ENCODE measurements at places on chromosomes 13 and 19.
A peak's percentile ranks its signal among the peaks of the same experiment; 100 is the strongest.

- peak; percentile 49 for DNase-seq
Measured at GRCh38 chr13:64471916-64472315, 2758.2 kb downstream of the PCDH9 start.

GRCh38 chr19:56147307-56147706, 6.2 kb downstream of the ZNF444 start:
- no peak for DNase-seq

- no peak for DNase-seq
Measured at GRCh38 chr19:3849092-3849491, 19.7 kb downstream of the ZFR2 start.

DNA sequence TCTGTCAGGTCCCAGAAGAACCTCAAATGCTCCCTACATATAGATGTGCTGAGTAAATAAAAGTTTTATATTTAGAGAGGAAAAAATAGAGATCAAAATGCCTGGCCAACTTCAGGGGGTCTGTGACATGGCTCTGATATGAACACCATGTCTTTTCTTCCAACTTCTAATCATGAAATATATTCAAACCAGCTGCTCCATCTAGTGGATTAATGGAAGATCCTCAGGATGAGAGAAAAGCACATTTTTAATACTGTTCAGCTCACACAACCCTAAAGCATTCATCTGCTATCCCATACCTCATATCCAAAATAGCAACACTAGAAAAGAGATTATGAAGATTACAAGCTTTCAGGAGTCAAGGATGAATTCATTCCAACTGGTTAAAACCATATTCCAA, 56.0 kb upstream of the DOCK9 start:
- peak; percentile 59 for DNase-seq

DNA sequence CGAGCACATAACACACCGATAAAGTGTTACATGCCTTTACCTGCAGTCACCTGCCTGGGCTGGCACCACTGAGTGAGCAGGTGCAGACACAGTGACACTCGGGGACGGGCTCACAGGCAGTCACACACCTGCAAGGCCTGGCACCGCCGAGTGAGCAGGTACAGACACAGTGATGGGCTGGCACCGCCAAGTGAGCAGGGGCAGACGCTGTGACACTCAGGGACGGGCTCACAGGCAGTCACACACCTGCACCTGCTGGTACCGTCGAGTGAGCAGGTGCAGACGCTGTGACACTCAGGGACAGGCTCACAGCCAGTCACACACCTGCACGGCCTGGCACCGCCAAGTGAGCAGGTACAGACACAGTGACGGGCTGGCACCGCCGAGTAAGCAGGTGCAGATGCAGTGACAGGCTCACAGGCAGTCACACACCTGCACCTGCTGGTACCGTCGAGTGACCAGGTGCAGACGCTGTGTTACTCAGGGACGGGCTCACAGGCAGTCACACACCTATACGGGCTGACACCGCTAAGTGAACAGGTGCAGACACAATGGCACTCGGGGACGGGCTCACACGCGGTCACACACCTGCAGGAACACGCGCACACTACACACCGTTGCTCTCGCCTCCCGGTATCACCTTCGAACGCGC, 470 bp downstream of the ZNF835 start:
- no peak for DNase-seq

DNA sequence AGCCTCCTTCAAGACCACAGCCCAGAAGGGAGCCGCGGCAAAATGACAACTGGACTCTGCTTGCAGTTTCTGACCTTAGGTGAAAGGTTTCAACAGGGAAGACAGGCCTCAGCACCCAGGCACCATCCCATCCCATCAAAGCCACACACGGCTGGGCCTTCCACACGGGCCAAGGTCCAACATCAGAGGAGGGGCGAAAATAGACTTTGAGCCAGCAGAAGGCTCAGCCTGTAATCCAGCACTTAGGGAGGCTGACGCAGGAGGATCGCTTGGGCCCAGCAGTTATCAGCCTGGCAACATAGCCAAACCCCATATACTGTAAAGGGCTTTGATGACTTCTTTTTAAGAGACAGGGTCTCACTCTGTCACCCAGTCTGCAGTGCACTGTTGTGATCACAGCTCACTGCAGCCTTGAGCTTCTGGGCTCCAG, 26.8 kb upstream of the TINCR start:
- DNase-seq = no peak

GRCh38 chr13:41588899-41589298, 131.5 kb downstream of the RGCC start:
- DNase-seq = peak; percentile 53

DNA sequence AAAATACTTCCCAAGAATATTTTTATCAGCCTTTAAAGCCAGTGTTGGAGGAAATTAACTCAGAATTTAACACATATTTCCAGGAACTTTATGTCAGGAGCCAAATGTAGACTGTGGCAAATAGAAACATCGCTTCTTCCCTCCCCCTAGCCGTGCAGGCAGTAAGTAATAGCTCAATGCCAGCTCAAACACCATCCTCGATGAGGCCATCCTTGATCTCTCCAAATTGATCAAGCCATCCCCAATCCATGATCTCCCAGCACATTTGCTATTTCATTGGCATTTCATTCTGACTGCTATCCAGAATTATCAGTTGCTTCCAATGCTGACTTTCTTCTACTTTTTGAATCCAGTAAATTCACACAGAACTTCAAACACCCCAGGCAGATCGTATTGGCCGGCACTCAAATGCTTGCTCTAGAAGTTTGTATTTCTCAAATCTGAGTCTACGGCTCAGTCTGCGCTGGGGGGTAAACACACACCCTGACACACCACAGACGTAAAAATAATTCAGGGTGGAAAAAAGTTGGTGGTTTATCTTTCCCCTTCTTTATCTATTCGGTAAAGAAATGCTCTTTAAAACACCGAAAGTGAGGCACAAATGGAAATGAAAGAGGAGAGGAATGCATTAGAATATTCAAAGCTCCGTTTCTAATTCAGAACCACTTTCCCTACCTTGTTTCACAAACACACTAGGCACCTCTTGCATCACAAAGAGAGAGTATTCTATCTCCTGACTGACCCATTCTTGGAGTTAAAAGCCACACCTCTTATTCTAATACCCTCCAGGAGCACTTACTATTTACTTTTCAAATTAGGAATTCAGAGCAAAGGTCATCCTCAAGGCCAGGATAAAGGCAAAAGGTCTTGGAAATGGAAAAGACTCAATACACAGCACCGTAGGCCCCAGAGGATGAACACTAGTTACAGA, 991 bp downstream of the OBI1 start:
- DNase-seq = peak; percentile 16

GRCh38 chr19:48826606-48827020, 9.7 kb downstream of the HSD17B14 start:
- DNase-seq = no peak

- DNase-seq = no peak
Measured at GRCh38 chr13:98396071-98396710, 180.7 kb downstream of the STK24 start.

DNA sequence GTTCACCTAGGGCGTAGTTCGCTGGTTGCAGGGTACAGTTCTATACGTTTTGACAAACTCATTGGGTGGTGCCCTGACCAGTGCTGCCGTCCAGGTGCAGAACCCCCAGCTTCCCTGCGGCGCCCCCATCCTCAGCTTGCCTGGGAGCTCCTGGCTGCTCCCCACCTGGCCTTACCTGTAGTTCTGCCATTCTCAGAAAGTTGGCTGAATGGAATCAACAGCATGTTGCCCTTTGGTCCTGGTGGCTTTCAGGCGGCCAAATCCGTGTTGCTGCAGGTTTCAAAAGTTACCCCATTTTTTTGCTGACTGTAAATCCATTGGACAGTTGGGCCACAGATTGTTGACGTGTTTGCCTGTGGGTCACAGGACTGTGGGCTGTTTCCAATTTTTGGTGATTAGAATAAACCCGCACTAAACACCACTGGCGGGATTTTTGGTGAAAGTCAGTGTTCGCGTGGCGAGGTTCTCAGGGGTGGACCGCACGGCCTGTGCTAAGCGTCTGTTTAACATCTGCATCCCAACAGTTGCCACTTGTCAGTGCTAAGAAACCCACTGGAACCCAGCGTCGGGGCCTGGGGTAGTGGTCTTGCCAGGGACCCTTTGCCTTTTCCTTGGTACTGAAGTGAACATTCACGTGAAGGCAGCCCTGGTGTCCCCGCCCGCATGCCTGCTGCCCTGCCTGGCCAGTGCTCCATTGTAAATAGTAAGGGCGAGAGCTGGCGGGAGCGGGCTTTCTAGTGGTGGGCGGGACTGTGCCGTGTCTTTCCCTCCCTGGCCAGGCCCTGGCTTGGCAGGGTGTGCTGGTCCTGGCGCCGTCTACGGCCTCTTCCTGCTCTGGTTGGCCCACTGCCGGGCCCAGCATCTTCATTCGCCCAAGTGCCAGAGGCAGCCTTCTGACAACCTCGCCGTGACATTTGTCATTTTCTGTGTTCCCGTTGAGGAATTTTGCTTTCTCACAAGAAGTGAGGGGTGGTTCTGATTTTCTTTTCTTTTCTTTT, 3.3 kb downstream of the DOT1L start:
- DNase-seq = peak; percentile 91

- DNase-seq = no peak
Measured at GRCh38 chr13:26605845-26606244, 48.4 kb downstream of the WASF3 start.

- DNase-seq = no peak
Measured at GRCh38 chr19:19459073-19459472, 53.6 kb downstream of the GATAD2A start.

Measured in kidney capillary endothelial cell (primary cell).